ENCODE measurements at places on chromosomes 2 and 18.

- no peak for DNase-seq
These were observed 80.4 kb downstream of the CTAGE1 start for GRCh38 chr18:22337306-22337705.

GRCh38 chr2:166491461-166491860, 2.6 kb downstream of the SCN7A start:
- no peak for DNase-seq

- no peak for DNase-seq
These were observed 760.5 kb downstream of the SATB2 start for GRCh38 chr2:198697218-198697617.

DNA sequence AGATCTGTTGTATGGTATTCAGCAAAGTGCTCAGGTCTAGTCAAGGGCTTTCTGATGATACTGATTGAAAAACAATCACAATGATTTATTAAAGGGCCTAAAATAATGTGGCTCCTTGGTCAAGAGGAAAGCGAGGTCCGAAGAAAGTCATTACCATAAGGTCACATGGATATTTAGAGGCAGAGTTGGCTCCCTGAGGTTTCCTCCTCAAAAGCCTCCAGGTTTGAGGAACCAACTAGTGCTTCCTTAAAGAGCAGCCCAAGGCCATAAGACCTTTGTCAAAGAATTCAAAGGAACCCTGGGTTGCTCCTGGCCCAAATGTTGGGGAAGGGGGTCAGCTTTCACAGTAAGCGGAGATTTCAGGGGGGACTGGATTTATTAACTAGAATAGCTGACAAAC, 280.7 kb upstream of the ATP5MC3 start:
- DNase-seq, result no peak

DNA sequence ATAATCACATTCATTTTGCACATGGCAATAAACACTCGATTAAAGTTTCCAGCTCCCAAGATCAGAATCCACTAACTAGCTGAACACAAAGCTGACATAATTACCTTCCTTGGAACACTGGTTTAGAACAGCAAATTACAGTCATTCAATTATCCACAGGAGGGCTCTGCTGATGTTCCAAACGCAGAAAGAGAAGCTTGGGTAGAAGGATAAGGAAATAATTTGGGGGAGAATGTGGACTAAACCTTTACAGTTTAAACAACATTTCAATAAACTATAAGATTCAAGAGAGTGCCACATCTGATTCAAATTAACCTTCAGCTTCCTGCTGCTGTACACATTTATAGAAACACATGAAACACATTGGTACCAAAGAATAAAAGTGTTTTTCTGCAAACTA, 67.8 kb upstream of the ARL4C start:
- DNase-seq, result no peak

- DNase-seq, result no peak
These were observed 23.9 kb upstream of the CCDC68 start for GRCh38 chr18:54983041-54983686.

GRCh38 chr18:27712066-27712465, 464.9 kb downstream of the CDH2 start:
- no peak for DNase-seq

DNA sequence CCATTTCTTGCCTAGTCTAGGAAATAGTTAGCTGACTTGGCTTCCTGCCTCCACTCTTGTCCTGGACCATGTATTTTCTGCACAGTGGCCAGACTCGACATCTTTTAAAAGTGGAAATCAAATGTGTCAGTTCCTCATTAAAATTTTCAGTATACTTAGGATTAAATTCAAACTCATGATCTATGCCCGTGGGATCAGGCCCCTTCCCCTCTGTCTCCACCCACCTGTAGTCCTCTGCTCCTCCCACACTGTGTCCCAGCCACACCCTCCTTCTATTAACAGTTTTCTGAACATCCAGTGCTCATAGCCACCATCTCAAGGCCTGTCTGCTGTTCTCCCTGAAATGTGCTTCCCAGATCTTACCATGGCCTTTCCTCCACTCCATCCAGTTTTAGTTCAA, 13.3 kb downstream of the ARHGAP25 start:
- no peak for DNase-seq

DNA sequence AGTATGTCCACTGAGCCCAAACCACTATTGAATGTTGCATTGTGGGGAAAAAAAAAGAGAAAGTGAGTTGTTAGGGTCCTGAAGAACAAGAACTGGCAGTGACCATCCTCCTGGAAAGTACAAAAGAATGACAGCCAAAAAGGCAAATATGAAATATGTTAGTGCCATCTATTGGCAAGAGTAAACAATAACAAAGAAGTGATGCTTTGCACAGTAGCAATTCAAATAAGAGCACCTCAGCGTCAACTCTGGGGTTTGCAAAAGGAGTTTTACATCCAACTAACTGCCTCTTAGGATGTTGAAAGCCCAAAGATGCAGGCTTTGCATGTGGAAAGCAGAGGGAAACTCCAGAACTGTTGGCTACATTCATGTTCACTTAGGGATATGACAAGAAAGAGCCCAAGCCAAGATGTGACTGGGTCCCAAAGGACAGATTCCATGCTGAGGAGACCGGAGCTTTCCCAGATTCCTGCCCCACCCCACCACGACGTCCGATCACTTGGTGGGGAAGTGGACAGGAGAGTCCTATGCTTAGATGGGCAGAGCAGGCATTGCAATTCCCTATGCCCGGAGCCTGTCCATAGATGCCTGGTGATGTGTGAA, 15.6 kb downstream of the TRABD2A start:
- no peak for DNase-seq

DNA sequence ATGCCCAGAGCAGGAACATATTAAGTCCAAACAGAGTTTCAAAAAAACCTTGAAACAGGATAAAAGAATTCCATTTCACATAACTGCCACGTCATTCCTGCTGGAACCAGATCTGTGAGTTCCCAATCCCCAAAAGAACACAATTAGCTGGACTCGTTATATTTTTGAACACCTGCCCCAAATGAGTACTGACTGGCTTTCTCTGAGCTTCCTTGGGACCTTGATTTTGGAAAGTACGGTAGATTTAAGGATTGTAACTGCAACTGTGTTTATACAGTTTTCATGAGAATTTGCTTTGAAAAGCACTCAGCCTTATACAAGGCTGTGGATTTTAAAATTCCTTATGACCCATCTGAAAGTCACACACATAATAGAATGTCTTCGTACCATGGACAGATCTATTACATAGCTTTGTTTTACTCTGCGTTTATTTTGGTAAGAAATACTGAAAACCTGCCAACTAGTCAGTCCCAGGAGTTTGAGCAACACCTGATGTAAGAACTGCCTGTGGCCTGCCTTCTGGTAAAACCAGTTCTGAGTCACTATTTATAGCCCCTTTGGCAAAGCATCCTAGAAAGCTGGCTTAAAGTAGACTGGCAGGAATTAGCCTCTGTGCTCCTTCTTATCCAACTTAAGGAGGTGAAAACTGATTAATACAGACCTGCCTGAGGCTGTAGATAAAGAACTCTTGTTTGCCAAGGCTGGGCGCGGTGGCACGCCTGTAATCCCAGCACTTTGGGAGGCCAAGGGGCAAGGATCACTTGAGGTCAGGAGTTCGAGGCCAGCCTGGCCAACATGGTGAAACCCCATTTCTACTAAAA, 48.1 kb downstream of the MERTK start:
- peak; percentile 29 for DNase-seq

- no peak for DNase-seq
These were observed 2.2 kb upstream of the TEX51 start for GRCh38 chr2:126896471-126896870.

GRCh38 chr2:21787941-21788340, 664.2 kb downstream of the TDRD15 start:
- no peak for DNase-seq

GRCh38 chr2:127932199-127932876, 46.6 kb upstream of the AMMECR1L start:
- DNase-seq, result no peak

GRCh38 chr18:46422552-46423055, 234.4 kb downstream of the LOXHD1 start:
- DNase-seq, result no peak

DNA sequence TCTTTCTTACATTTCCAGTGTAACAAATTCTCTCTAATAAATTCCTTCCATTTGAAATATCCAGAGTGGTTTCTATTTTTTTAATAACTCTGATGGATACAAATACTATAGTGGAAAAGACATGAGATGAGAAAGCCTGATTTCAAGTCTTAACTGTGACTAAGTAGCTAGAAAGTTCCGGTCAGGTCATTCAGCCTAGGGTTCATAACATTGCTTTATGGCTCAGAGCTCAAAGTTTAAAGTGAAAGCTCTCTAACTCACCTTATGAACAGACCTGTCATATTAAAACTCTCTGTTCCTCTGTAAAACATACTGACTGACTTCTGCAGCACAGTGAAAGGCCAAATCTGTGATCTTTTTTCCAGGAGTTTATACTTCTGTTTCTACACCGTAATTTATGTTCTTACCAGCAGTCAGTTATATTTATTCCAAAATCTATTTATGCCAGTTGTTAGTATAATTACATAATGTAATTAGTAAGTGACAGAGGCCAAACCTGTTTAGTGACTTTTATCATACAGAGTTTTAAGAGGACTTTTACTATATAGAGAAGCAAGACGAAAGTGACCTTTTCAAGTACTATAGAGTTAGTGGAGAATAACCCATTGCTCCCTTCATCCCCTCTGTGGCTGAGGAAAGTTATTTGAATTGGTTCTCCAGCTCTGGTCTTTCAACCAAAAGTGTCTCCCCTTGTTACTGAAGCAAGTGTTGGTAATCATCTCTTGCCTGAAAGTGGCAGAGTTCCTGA, 118.8 kb upstream of the PDE1A start:
- no peak for DNase-seq

DNA sequence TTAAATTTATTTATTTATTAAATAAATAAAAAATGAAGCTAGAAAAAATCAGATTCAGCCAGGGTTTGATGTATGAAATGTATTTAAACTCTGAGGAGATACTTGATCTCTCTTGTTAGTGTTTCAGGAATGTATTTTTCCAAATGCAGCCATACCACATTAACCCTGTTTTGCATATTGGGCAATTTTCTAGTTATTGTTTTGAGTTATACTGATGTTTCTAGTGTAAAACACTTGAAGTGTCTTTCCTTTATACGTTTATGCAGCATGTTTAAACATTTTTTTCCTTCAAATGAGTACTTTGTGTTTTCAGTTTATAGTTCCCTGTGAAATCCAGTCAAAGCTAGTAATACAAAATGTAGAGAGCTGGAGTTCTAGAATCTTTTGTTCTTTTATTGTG, 69.9 kb downstream of the WDR7 start:
- no peak for DNase-seq

GRCh38 chr2:16204251-16204650, 263.9 kb downstream of the MYCN start:
- no peak for DNase-seq

DNA sequence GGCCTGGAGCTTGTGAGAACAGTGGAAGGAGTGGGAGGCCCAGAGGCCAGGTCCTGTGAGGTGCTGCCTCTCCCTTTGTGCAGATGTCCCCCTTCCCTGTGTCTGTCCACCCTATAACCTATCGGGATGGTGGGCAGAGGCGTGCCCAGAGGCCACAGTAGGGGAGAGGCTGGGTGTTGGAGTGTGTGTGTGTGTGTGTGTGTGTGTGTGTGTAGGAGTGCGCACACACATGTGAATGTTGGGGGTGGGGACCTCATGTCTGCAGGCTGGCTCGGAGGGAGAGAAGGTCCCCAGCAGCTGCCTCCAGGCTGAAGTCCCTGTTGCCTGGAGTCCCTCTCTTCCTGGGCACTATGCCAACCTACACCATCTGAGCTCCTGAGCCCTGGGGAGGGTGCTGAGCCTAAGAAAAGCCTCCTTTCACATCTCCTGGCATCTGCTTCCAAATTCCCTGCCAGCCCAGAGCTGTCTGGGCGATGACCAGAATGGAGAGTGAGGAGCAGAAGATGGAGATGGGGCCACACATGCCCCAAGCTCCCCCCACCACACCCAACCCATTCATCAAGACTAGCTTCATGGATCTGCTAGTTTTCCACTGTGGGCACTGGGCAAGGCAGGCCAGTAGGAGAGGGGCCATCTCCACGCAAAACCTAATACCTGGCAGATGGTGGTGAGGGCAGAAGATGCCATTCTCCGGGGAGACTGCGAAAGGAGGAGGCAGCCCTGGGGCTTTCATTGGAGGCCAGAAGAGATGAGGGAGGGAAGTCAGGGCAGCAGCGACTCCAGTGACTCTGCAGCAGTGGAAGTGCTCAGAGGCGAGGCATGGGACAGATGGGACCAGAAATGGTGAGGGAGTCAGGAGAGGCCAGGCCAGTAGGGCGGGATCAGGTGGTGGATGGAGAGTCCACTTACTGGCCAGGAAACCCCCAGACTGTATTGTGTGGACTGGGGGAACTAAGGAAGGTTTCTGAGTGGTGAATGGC, 20.3 kb downstream of the KCNK3 start:
- DNase-seq, result no peak

GRCh38 chr2:65165558-65165957, 35.7 kb upstream of the RAB1A start:
- no peak for DNase-seq

GRCh38 chr18:48833701-48834412, 116.9 kb downstream of the SMAD7 start:
- DNase-seq, result no peak

DNA sequence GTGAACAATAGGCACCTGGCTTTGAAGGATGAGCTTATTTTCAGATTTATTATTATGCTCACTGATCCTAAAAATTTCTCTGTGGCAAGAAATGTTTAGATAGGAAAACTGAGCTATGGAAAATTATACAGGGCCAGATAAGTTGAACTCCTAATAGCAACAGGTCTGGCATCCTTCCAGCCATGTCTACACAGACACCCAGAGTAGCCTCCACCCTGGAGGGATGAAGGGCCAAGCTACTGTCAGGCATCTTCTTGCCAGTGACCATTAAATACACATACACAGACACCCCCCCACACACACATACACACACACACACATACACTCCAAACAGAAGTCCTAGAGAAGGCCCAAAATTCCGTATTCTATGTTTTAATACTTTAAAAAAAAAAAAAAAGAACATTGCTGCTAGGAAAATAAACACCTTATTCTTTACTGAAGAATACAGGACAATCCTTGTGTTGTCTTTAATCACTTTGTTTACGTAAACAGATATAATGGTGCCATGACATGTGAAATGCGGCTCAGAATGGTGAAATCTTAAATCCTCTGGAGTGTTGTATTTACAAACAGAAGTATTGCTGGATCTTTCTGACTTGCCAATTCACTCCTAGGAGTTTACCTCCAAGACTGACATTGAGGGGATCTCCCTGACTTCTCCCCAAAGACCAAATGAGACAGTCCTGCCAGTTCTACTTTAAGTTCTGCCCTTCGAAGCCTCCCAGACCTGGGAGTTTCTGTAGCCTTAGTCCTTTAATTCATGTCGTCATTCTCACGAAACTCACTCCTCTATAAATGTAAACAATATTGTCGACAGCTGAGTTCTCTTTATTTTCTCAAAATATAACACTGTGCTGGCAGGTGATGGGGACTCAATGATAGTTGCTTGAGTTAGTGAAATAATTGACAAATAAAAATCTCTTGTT, 163.1 kb downstream of the ANTXR1 start:
- DNase-seq, result no peak

DNA sequence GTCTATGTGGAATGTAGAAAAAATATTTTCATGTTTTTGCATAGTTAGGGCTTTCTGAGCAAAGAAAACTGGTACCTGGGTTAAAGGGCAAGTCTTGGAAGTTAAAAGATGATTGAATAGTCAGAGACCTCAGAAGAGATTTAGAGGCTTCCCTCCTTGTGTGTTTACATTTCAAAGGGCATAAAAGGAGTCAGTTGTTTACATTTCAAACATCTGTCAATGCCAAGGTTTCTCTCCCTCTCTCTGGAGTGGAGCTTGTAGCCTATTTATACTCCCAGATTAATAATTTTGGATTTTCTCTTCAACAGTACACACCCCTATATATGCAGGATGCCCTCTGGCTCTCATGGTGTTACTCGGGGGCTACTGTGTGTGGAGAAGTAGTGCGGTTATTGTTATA, 8.6 kb downstream of the M1AP start:
- DNase-seq, result no peak

Measured in thoracic aorta (tissue), 2 donors.